ENCODE measurements at places on chromosomes 5 and 9.

DNA sequence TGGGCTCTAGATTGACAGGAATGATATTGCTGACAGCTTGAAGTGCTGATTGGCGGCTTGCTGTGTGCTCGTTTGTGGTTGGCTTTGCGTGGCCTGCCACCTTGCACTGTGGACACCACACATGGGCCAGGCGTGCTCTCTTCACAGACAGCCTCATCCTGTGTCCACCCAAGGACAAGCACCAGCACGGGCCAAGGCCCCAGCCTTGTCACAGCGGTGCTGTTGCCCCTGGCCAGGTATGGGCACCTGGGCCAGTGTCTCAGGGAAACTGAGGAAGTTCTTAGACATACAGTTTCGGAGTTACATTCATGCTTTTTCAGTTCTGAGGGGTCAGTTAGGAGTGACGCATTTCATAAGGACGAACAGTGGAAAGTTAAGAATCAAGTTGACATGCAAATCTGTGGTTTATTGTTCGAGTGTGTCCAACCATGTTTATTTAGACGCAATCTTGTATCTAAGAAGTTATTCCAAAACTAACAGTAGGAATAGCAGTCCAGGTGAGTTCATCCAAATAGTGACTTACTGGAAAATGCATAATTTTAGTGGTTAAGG is 125.9 kb downstream of the EHMT1 start:
- no peak for DNase-seq

- DNase-seq: no peak
Observed at GRCh38 chr9:104914466-104914865, 13.5 kb downstream of the ABCA1 start.

DNA sequence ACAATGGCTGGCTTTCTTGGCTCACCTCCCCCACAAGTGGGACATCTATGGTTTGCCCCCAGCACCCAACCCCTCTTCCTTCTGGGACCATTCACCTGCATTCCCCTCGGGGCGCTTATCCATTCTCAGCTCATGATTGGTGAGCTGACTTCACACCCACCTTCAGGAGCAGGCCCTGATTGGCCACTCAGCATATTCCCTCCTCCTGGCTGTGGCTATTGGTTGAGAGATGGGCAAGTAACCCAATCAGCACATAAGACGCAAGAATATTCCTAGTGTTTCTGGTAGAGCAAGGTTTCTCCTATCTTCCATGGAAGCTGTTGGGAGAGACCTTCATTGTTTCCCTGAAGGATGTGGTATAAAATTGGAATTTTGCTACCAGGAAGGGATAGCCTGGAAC is 22.7 kb upstream of the UNC5A start:
- DNase-seq: no peak

DNA sequence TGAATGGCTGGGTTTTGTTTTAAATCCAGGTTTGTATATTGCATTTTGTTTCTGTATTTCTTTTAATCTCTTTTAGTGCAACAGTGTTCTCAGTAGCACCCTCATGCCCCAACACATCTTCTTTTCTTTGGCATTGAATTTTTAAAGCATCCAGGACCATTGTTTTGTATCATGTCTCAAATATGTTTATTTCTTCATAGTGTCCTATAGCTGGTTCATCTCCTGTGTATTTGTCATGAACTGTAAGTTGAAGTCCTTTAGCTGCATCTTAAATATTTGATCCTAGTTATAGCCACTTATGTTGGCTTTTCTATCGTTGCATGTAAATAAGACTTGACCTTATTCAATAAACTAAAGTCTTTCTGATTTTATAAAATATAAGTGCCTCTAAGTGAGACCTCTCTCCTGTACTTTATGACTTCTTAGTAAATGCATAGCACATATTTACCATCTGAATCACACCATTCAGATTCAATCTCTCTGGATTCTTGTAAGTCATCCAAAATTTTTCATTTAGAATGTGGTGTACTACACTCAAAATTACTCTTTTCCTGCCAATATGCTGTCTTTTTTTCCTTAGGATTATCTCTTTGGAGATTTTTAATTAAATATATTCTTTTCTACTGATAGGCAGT is 21.0 kb upstream of the ERCC6L2 start:
- DNase-seq: no peak

- DNase-seq: no peak
Observed at GRCh38 chr9:16282216-16282615, 588.3 kb downstream of the BNC2 start.

DNA sequence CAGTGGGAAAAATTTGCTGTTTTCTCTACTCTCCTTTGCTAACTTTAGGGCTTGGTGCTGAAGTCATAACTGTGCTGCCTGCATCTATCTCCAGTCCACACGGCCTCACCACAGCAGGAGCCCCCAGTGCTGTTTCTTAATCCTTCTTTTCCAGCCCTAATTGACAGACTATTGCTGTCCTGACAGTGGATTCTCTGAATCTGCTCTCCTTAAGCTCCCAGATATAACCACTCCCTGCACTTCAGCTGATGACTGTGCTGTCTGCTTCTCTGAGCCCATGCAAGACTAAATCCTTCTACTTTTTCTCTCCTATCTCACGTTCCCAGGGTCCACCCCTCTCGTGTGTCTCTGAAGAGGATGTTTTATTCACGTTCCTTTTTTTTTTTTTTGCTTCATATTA is 19.7 kb upstream of the GRIA1 start:
- DNase-seq: no peak

DNA sequence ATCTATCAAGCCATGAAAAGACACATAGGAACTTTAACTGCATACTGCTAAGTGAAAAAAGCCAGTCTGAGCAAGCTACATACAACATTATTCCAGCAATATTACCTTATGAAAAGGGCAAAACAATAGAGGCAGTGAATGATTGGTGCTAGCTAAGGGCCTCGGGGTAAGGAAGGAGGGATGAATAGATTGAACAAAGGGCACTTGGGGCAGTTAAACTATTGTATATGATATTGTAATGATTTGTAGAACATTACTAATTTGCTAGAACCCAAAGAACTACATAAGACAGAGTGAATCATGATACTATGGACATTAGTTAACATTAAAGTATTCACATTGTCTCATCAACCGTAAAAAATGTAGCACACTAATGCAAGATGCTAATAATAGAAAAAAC is 218.3 kb downstream of the FBXO4 start:
- DNase-seq: no peak

GRCh38 chr9:8589476-8589875 is 789.9 kb upstream of the DMAC1 start:
- no peak for DNase-seq

GRCh38 chr9:89446261-89446960 is 51.5 kb downstream of the SEMA4D start:
- no peak for DNase-seq

- DNase-seq: no peak
Observed at GRCh38 chr5:29378104-29378503, 1815.4 kb upstream of the CDH6 start.

- no peak for DNase-seq
Observed at GRCh38 chr5:69317391-69317790, 15.2 kb downstream of the CCDC125 start.

- DNase-seq: no peak
Observed at GRCh38 chr5:62608529-62609511, 30.2 kb downstream of the LRRC70 start.

DNA sequence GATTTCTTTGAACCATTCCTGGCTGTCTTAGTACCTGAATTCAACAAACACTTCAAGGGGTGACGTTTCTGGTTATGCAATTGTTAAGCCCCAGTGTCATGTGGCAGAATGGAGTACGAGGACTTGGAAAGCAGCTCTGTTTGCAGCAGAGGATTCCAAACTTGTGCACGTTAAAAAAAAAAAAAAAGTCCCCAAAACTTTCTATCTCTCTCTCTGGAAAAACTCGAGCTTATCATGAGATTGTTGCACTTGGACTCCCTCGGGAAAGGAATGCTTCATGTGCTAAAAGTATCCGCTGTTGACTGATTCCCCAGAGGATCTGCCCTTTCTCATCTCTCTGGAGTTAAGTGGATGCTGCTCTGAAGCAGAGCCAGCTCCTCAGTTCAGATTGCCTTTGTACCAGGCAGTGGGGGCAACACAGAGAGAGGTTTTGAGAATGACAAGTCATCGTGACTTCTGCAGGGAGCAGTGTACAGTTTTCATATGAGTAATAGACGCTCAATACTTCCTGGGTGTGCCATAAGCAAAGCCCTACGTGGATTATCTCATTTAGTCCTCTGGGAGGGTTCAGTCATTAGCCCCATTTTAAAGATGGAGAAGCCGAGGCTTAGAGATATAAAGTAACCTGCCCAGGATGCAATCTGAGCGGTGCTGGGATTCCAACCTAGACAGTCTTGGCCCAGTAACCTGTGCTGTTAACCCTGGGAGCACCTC is 28.1 kb downstream of the TMOD1 start:
- DNase-seq: no peak

GRCh38 chr9:78439866-78440830 is 143.2 kb downstream of the PSAT1 start:
- no peak for DNase-seq

GRCh38 chr5:38317868-38318267 is 59.5 kb downstream of the EGFLAM start:
- DNase-seq: no peak

- no peak for DNase-seq
Observed at GRCh38 chr5:9851458-9851857, 221.3 kb upstream of the TAS2R1 start.

GRCh38 chr5:98769210-98769958 is 4.1 kb upstream of the RGMB start:
- DNase-seq: no peak

GRCh38 chr9:107286057-107286456 is 3.0 kb downstream of the RAD23B start:
- no peak for DNase-seq

GRCh38 chr9:82124090-82124489 is 135.5 kb downstream of the SPATA31D1 start:
- no peak for DNase-seq

- DNase-seq: no peak
Observed at GRCh38 chr9:34384368-34385165, 7.9 kb upstream of the MYORG start.

- no peak for DNase-seq
Observed at GRCh38 chr9:128568470-128569078, 16.2 kb downstream of the SPTAN1 start.

DNA sequence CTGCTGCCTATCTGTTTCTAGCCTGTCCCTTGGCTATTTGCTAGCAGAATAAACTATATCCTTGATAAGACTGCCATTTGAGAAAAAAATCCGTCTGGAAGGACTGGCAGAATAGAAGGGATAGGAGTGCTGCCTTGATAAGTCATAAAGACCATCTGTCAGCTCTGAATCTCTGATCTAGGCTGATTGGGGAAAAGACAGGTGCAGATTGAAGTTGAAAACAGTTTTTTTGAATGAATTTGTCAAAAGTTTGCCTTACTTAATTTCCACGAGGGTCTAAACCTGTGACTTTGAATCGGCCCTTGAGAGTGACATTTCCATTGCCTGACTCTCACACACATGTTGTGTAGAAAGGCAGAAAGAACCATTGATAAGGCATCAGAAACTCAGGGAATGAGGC is 218.6 kb downstream of the MAN2A1 start:
- DNase-seq: no peak

GRCh38 chr5:178436326-178436940 is 153.8 kb downstream of the COL23A1 start:
- no peak for DNase-seq

DNA sequence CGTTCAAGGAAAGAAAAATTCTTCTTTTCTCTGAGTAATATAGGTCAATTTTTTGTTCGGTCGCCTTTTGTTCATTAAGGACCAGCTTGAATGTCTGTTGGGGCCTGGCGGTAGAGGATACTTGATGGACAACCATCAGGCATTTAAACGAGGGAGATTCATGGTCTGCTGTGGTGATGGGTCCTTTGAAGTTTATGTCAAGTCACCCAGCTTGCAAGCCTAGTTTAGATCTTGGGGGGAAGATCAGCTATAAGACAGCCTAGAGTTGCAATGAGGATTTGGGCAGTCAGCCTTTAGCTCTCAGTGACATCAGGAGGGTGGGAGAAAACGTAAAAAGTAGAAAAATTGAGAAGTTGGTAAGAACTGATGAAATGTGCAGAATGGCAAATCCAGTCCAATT is 80.2 kb upstream of the SPRY4 start:
- DNase-seq: no peak

DNA sequence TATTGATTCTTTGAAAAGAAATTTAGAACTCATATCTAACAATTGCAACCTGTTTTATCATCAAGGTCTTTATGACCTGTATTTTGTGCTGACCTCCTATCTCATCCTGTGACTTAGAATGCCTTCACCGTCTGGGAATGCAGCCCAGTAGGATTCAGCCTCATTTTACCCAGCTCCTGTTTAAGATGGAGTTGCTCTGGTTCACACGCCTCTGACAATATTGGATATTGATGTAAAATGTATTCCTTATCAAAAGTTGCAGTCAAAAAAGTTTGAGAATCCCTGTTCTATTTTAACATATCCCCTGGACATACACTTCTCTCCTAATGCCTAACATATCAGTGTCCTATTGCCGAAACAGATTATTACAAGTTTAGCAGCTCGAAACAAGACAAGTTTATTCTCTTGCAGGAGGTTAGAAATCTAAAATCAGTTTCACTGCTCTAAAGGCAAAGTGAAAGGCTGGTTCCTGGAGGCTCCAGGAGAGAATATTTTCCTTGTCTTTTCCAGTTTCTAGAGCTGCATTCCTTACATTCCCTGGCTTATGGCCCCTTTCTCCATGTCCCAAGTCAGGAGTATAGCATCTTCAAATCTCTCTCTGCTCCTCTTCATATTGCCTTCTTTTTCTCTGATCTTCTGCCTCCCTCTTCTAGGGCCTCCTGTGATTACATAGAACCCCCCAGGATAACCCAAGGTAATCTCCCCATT is 31.5 kb upstream of the LVRN start:
- DNase-seq: no peak

DNA sequence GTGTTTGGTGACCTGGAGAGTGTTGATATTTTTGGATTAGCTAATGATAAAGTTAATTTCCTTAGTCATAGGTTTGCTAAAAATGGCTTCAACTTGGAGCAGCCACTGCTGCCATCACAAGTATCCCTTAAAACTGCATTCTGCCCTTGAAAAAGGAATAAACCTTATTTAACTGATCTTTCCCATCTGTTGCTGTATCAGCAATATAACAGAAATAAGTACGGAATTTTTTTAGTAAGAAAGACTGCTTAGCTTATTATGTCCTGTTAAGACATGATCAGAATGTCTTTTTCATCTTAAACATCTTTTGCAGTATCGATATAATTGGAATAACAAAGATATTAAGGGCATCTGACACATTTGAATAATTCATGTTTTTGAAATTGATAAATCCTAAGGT is 75.7 kb downstream of the LNPEP start:
- no peak for DNase-seq

- no peak for DNase-seq
Observed at GRCh38 chr9:94666364-94667099, 27.2 kb upstream of the FBP1 start.

DNA sequence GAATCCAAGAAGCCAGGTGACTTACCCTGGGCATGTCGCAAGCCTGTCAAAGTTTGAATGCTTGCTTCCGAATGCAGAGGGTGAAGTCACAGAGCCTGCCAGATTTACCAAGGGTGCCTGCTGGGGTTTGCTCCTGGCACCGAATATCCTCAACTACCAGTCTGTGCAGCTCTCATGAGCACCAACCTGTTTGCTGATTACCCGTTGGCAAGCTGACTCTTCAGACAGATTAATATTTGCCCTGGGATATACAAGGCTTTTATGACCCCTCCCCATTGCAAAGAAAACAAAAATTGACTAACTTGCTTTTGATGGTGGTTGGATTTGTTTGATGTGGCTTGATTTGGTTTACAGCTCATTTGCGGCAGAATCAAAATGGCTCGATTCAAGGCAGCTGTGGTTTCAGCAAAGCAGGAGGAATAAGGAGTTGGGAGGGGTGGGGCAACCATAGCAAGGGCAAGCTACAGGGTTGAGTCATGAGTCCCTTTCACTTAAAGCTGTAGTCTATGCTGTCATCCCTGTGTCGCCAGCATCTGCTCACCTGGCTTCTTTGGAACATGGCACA is 82.3 kb upstream of the AGXT2 start:
- no peak for DNase-seq

Measured in stimulated activated CD8-positive, alpha-beta memory T cell treated with anti-CD3 and anti-CD28 coated beads, Interleukin-2, amount 100 ng/mL, for 1 hour (primary cell).